ENCODE measurements at places on chromosomes 11 and 22.

DNA sequence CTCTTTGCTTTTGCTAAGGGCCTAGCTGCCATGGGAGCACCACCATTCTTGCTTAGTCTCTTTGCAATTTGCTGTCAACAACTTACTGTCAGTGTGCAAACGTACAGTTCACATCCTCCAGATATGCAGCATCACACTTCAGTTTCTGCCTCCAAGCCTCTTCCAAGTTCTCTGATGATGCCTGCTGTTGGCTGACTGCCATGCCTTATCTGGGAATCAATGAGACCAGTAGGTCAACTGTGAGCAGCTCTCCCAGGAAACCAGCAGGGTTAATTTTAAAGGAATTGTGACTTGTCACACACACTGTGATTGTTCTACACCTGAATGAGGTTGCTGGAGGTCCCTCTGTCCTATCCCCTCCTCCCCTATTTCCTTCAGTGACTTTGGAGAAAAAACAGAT, 56.0 kb downstream of the COPB1 start:
- no peak for DNase-seq

GRCh38 chr22:46242076-46242475, 8.0 kb downstream of the CDPF1 start:
- no peak for DNase-seq

- no peak for DNase-seq
Measured at GRCh38 chr11:65415499-65416340, 6.9 kb upstream of the NEAT1 start.

DNA sequence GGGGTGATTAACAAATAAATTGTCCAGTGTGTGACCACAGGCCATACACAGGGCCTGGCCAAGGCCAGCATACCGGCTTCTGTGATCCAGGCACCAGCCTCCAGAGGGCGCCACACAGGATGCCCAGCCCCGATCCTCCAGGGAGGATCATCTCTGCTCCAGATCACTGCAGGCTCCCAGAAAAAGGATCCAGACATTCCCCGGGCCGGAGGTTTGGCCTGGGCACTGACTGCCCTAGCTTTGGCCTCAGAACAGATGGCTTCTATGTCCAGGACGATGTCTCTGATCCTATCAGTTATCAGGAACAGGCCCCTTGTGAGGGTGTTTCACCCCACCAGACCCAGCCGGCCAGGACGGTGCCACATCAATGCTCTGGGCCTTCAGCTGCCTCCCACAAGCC, 74.5 kb upstream of the LMO1 start:
- no peak for DNase-seq

GRCh38 chr11:129021295-129021694, 78.6 kb upstream of the TP53AIP1 start:
- no peak for DNase-seq

GRCh38 chr11:124662106-124662505, 11.4 kb downstream of the SIAE start:
- no peak for DNase-seq
